Brain pericyte (primary cell): ENCODE measurements at places on chromosomes 4 and X.

DNA sequence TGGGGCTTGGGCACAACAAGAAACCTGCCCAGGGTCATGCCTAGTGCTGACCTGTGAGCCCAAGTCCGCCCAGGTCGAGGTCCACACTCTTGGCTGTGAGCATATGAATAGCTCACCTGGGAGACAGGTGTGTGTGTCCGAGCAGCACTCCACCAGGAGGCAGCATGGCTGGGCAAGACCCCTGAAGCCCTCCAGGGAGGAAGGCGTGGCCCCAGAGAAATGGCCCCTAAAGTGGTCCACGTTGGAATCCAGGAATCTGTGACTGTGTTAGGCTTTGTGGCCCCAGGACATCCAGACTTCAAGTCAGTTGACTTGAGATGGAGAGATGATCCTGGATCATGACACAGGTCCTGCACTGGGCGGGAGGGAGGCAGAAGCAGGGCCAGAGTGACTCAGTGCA, 138.8 kb downstream of the CPZ start:
- DNase-seq, result no peak

DNA sequence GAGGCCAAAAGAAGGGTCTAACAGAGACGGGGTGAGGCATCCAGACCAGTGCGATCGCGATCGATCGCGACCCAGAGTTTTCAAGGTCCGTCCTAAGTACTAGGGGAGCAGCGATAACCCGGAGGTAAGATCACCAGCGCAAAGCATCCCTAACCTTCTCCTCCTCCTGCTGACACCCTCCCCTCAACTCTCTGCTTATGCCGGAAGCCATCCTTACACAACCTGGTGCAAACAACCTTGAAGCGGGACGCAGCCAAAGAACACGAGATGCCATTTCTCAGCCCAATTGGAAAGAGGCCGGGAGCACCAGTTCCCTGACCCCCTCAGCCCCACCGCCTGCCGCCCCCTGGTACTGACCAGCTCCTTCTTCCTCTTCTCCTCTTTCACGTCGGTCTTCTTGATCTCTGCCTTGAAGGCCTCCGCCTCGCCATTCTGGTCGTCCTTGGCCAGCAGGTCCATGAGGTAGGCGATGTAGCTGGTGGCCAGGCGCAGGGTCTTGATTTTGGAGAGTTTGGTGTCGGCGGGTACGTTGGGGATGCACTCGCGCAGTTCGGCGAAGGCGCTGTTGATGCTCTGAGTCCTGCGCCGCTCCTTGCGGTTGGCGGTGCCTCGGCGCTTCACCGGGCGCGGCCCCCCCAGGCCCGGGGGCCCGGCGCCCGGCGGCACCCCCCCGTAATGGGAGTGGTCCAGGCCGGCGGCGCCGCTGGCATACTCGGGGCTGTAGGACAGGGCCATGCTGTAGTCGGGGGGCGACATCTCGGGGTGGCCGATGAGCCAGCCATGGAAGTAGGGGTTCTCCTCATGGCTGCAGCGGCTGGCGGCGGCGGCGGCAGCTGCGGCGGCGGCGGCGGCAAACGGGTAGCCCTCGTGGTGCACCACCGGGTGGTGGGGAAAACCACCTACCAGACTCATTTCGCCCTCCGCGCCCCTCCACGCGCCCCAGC, 1.4 kb downstream of the HAND2 start:
- DNase-seq, result no peak

DNA sequence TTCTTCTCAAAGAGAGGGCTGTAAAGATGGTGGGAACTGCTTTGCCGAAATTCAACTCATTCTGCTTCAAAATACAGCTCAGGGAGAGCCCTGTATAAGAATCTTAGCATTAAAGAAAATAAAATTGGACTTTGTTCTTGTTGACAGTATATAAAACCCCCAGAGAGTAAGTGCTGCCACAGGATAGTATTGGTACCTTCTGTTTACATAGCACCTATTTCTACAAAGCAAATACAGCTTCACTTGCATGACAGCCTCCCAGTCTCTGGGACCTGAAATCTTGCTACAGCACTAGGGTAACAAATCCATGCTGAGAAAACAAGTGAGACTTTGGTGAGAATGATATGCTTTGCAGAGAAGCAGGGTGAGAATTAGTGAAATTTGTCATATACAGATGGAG, 428.6 kb downstream of the ADGRL3 start:
- no peak for DNase-seq

DNA sequence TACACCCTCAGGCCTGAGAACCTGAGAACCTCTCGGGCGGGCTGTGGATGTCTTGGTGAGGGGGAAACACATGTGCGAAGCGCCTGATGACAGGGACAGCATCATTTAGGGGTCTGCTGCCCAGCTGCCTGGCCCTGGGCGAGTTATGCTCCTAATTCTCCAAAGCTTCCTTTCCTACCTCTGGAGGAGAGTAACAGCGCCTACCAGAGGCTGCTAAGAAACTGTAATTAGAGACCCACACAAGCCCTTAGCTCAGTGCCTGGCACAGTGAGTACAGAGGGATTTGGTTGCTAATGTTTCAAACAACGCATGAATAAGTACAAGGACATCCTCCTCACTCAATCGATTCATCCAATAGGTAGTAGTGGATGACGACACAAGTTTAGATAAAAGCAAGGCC, 40.4 kb downstream of the BCOR start:
- DNase-seq, result no peak

GRCh38 chr4:102849579-102850104, 19.1 kb upstream of the CISD2 start:
- DNase-seq, result no peak

DNA sequence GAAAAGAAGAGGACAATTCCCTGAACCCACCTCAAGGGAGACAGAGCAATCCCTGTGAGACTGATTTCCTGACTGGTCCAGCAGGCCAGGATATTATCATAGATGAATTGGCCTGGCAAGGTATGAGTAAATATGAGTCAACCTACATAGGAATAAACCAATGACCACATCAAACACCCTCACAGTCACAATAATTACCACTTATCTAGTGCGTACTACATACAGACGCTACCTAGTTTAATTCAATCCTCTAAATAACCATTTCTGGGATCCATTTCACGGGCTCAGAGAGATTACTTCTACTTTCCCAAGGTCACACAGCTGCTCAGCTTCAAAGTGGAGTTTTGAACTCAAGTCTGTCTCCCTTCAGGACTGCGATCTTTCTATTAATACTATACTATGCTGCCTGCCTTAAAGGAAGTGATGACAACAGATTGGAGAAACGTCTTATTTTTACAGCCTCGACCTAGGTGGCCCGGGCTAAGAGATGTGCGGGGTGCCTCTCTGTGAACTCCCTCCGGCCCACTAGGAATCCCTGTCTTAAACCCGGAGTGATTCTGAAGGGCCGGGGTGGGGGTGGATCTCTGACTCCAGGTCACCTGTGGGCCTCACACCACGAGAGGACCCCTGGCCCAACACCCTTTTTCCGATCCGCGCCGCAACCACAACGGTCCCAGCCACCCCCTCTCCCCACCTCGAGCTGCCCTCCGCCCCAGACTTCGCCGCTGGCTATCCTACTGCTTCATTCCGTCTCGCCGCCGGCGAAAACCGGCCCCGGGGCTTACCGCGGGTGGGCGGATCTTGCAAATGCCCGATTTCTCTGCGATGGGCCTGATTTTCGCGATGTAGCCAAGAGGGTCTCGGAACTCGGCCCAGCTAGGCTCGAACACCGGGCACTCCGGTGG, 800 bp downstream of the KDM5C start:
- no peak for DNase-seq

- DNase-seq, result no peak
These were observed 76.4 kb downstream of the EGF start for GRCh38 chr4:109989044-109989443.

GRCh38 chrX:132999209-132999608, 40.8 kb upstream of the HS6ST2 start:
- no peak for DNase-seq
